ENCODE measurements at places on chromosomes 6 and 20.

DNA sequence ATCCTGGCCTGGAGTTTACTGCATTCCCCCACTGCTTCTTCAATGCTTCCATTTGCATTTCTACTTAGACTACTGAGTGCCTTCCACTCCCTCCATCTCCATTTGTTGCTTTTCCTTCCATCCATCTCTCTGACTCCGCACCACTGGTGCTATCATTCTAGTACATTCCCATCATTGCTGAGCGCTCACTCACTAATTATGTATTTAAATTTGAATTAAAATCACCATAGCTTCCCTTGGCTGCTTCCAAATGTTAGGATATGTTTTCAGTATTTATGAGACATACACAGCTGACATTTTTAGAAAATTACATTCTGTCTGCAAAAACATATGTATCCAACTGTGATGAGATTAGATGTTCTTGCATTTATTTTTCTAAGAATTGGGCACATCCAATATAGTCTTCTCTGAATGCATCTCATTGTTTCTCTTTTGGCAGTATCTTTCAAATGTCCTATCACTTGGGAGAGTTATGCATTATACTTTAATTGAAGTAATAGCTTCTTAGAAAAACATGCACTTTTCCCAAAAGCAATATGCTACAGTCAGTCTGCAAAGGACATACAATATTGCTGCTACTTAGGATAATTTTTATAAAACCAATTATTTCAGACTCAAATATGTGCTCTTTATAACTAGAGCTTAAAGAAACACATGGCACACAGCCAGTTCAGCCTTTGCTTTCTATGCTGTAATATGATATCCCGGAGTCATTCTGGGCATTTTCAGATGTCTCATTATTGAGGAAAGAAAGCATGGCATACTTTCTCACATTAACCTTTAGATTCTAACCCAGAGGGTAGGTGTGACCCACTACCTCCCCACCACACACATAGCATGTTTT lies 12.1 kb upstream of the COL21A1 start:
- no peak for DNase-seq

- no peak for DNase-seq
These were observed 14.3 kb downstream of the PHACTR2 start for GRCh38 chr6:143691900-143692636.

- DNase-seq: no peak
These were observed 42.2 kb downstream of the ZNF292 start for GRCh38 chr6:87197547-87197946.

- DNase-seq: no peak
These were observed 36.6 kb downstream of the ABHD12 start for GRCh38 chr20:25353747-25354705.

GRCh38 chr6:345747-346385 lies 45.7 kb upstream of the IRF4 start:
- no peak for DNase-seq

DNA sequence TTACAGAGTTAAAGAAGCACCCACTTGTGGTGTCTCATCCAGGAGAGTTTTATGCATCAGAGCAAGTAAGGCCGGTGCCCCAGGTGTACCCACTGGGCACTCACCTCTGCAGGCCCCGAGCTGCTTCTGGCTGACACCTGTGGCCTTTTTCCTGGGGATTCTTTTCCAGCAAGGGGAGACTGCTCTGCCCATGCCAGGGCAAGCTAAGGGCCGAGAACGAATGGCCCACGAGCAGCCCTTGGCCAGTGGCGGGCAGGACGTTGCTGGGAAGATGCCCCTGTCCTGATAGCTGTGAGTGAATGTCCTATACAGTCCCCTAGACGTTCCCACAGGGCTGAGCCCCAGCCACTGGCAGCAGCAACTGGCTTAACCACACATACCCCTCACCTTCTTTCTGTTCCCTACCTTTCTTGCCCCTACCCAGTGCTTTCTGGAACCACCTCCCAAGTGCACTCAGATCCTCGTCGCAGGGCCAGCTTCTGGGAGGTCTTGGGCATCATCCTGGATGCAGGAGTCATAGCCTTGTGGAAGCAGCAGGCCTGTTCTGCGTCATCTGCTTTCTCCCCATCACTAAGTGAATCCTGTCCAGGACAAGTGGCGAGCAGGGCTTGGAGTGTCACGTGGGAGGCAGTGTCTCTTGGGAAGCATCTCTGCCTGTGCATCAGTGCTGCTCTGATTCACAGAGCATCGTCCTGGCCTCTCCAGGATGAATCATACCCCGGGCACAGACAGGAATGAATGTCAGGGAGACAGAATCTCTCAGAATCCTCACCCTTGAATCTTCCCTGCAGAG lies 32.5 kb downstream of the SYNDIG1 start:
- DNase-seq: no peak

DNA sequence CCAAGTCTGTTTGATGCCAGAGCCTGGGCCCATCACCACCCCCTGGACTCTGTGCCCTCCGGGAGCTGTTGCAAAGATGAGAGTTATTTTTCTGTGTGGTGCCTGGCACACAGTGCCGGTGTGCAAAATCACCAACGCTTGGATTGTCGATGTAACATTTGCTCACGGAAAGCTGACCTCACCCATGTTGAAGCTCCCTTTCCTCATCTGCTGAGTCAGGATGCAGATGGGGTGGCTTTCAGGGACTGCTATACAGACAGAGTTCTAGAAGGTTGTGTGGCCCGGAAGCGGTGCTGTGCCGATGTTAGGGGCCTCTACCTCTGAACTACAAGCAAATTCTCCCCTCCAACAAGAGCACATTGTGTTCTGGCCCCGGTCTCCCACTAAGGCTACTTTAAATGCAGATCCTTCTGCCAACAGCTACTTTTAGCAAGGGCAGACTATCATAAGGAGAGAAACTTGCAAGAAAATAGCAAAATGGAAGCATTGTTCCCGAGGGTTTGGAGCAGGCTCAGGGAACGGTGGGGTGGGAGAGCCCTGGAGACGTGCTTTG lies 34.0 kb downstream of the EYA2 start:
- DNase-seq: no peak

- no peak for DNase-seq
These were observed 15.7 kb upstream of the MRAP2 start for GRCh38 chr6:84017709-84018452.

GRCh38 chr6:13331516-13332348 lies 3.4 kb upstream of the TBC1D7 start:
- no peak for DNase-seq

GRCh38 chr6:24738741-24739140 lies 19.8 kb upstream of the C6orf62 start:
- DNase-seq: no peak

- no peak for DNase-seq
These were observed 15.0 kb upstream of the KIF16B start for GRCh38 chr20:16588241-16588640.

- DNase-seq: no peak
These were observed 86.1 kb downstream of the SLX4IP start for GRCh38 chr20:10521068-10521831.

DNA sequence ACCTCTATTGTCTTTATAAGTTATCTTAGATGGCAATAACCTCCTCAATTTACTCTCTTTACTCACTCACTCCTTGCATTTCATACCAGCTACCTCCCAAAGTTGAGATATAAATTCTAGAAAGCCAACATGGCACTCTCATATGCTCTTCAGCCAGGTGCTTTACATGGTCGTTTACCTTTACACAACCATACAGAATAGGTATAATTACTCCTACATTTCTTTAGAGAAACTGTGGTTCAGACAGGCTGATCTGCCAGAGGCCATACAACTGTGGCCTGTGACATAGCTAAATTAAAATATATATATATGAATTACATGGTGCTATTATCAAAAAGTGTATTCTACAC lies 45.7 kb downstream of the HBS1L start:
- no peak for DNase-seq

GRCh38 chr6:161226009-161226964 lies 47.6 kb downstream of the AGPAT4 start:
- no peak for DNase-seq

GRCh38 chr6:43093436-43094289 lies 17.5 kb downstream of the PTK7 start:
- no peak for DNase-seq

DNA sequence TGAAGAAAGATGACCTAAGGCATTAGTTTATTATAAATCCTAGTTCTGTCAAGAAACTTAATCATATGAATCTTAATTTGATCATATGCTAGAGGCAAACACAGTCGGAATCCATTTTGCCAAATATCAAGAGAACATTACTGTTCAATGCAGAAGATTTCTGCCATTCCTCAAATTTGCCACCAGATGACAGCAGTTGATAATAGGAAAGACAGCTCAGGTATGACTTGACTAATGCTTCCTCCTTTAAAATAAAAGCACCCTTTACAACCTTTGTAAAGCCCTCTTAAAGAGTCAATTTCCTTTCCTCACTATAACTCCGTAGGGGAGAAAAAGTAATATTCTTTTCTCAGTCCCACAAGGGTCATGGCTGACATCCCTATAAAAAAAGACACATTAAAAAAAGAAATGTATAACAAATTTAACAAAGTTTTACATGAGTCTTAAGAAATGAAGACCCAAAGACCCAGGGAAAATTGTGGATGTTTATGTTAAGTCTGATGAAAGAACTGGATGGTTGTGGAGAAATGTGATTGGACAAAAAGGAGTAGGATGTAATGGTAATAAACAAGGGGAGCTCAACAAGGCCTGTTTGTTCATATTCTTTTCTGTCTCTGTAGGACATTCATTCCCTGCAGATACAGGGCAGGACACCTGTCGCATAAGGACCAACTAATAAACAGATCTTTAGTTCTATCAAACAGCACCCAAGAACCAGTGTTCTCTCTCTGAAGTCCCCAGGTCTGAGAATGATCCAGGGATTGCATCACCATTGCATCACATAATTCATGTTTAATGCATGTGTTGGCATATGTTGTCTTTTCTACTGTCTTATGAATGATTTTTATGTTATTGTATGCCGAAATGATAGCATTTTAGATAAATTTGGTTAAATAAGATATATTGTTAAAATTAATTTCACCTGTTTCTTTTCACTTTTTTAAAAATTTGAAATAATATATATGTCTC lies 23.0 kb upstream of the IL17A start:
- DNase-seq: no peak

DNA sequence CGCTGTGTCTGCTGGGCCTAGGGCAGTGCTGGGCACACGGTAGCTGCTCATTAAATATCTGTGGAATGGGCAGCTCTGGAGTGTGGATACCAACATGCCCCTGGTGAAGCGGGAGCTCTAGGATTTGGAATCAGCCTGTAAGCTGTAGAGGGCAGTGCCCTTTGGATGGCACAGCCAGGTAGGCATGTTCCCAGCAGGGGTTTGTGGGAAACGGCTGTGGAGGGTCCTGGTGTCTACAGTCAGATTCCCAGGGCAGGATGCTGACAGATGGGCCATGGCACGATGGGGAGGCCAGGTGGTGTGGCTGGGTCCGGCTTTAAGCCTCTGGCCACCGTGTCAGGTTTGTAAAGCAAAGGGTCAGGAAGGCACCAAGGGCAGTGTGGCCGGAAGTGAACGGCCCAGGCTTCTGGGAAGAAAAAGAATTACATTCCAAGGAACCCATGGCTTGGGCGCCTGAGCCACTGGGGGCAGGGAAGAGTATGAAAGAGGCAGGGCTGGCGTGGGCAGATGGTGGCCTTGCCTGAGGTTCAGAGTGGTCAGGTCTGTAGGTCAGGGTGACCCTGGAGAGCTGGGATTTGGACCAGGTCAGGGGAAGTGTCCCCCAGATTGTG lies 44.8 kb downstream of the UBE2V1 start:
- no peak for DNase-seq

DNA sequence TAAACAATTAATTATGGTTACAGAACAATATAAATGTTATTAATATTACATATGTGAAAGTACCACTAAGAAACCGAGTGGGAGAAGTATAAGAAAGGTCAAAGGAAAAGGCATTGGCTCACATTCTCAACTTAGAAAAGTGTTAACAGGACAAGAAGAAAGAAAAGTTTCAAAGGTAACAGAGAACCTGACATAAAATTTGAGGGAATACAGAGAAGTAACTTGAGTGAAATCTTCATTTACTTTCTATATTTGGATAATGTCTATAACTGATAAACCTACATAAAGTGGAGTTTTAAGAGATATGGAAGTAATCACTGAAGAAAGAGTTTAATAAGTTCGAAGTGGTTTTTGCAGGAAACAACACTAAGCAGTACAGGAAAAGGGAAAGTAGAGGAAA lies 30.1 kb downstream of the REPS1 start:
- DNase-seq: no peak

- no peak for DNase-seq
These were observed 27.8 kb upstream of the ERVFRD-1 start for GRCh38 chr6:11139051-11139960.

- no peak for DNase-seq
These were observed 43.4 kb upstream of the TRAM2 start for GRCh38 chr6:52620055-52620905.

Data from activated CD8-positive, alpha-beta memory T cell treated with anti-CD3 and anti-CD28 coated beads for 48 hours (primary cell).